ENCODE measurements at places on chromosomes 7 and 10.

DNA sequence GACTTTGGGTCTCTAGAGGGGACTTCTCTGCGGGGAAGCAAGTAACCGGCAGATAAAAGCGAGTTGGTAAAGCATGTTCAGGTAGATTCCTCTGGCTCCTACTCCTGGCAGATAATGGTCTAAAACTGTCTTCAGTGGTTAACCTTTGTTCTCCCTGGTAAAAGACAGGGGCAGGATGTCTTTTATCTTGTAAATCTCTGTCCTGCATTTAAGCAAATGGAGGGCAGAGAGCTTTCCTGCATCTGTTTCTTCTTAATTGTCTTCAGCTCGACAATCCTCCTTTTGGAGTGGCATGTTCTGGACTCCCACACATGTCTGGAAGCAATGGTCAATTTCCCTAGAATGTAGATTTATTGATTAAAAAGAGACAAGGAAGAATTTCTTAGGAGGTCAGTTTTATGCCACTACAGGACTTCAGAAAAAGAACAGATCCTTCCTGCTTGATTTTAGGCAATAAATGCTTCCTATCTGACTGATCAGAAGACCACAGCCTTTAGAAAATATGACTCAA lies 16.6 kb downstream of the C7orf33 start:
- peak; percentile 40 for DNase-seq

- DNase-seq = no peak
Observed at GRCh38 chr7:64999165-65000004, 7.1 kb downstream of the ERV3-1 start.

GRCh38 chr7:33038639-33039038 lies 23.9 kb downstream of the NT5C3A start:
- no peak for DNase-seq

DNA sequence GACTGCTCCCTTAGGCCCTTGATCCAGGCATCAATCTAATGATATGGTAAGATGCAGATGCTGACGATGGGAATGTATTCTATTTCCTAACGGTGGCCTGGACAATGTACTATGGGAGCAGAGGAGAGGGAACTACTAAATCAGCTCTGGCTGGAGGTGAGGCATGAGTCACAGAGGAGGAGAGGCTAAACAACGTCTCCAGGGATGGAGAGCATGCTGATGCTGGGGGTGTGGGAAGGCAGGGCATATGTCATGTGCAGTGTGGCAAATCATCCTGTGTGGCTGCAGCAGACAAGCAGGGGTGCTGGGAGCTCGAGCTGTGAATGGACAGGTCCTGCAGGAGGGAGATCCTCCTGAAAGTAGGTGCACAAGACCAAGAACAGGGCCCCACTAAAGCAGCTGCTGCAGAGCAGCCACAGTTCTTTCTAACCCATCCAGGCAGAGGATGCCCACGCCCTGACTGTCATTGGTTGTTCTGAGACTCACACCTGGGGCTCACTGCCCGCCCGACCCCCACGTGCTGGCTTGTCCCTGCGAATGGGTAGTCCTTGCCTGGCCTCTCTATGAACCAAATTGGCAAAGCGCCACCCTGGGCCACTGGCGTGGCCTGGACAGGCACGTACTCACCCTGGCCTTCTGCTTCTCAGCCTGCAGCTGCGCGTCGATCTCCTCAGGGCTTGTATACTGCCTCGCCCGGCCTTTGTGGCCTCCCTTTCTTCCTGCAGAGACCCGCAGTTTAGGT lies 4.0 kb downstream of the PDAP1 start:
- no peak for DNase-seq

- DNase-seq = no peak
Observed at GRCh38 chr10:108783897-108784296, 1139.4 kb downstream of the XPNPEP1 start.

All from H7 (cell line).